GM12864 (cell line): ENCODE measurements at places on chromosomes 11 and 22.

GRCh38 chr11:104113541-104113940 lies 50.4 kb downstream of the PDGFD start:
- DNase-seq, result no peak

- DNase-seq, result no peak
Measured at GRCh38 chr11:82980292-82980691, 78.8 kb downstream of the DDIAS start.

GRCh38 chr11:65382804-65383368 lies 440 bp upstream of the SLC25A45 start:
- DNase-seq, result no peak

GRCh38 chr11:124643605-124644425 lies 21.2 kb downstream of the TBRG1 start:
- DNase-seq, result no peak

- DNase-seq, result no peak
Measured at GRCh38 chr11:69912911-69913451, 93.8 kb upstream of the FGF3 start.
